ENCODE measurements at places on chromosomes 1 and 21.

GRCh38 chr21:14530592-14530991 lies 15.5 kb downstream of the SAMSN1 start:
- DNase-seq, result no peak

DNA sequence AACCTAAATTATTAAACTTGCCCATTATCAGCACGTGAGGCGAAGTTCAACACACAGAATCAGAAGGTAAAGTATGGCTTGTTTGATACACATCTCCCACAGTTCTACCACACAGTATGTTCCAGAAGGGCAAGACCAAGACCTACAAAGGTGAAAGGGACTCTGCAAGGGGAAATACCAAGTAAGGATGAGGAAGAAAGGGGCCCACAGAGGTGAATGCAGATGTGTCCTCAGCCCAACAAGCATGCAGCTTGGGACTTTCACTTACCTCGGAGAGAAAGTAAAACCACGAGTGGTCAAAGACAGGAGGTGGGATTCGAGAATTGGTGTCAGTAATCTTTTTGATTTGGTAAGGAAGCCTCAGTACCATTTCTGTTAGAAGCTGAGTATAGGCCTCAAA lies 85.8 kb downstream of the UBR4 start:
- no peak for DNase-seq

DNA sequence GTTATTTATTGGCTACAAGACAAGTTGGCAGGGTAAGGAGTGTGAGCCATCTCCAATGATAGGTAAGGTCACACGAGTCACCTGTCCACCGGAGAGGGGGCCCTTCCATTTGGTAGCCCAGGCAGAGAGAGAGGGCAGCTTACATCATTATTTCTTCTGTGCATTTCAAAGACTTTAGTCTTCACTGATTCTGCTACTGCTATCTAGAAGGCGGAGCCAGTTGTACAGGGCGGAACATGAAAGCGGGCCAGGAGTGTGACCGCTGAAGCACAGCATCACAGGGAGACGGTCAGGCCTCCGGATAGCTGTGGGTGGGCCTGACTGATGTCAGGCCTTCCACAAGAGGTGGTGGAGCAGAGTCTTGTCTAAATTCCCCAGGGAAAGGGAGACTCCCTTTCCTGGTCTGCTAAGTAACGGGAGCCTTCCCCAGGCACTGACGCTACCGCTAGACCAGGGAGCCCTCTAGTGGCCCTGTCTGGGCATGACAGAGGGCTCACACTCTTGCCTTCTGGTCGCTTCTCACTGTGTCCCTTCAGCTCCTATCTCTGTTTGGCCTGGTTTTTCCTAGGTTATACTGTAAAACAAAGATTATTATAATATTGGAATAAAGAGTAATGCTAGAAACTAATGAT lies 36.7 kb downstream of the ZNF695 start:
- peak; percentile 38 for DNase-seq

DNA sequence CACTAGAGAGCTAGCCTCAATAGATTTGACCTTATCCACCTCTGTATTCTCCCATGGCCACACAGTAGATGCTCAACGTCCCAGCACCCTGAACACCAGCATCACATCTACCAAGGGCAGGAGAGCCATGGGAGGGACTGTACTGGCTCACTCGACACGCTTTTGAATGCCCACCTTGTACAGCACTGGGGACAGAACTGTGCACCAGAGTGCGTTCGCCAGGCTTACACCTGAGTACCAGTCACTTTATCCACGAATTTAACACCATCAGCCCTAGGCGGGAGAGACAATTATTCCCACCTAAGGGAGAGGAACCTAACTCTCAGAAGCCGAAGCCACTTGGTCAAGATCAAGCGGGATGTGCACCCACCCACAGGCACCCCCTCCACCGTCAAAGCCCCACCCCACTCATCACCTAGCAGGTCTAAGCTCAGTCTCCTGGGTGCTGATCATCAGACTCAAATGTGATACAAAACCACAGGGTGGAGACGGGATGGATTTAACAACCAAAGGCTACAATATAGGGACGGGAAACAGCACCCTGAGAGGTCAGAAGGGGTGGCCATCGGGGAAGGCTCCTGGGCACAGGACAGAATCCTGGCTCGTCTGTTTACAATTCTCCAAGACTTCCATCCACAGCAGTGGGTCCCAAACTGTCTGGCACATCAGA lies 110.5 kb downstream of the GLIS1 start:
- no peak for DNase-seq

DNA sequence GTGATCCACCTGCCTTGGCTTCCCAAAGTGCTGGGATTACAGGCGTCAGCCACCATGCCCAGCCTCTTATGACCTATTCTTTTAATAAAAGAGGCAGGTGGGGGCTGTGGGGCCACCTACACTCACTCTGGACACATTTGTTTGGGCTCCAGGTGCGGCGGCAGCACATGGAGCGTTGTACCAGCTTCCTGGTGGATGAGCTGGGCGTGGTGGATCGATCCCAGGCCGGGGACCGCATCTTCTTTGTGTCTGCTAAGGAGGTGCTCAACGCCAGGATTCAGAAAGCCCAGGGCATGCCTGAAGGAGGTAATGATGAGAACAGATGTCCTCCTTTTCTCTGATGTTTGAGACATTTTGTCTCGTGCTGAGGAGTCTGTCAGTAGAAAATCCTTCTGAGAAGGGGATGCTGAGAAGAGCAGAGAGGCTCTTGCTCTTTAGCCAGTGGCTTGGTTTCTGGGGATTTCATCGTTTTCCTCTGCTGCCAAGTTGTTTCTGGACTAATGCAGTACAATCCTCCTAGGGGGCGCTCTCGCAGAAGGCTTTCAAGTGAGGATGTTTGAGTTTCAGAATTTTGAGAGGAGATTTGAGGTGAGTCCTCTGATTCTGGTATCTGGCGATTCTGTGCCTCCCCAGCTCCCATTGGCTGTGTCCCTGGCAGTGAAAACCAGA lies 17.9 kb upstream of the MIIP start:
- DNase-seq, result no peak

- no peak for DNase-seq
These were observed 52.8 kb upstream of the EDARADD start for GRCh38 chr1:236341298-236341697.

- DNase-seq, result no peak
These were observed 2.7 kb downstream of the EXOC8 start for GRCh38 chr1:231334952-231335351.

- DNase-seq, result no peak
These were observed 2.2 kb downstream of the CACNA1E start for GRCh38 chr1:181485287-181486097.

DNA sequence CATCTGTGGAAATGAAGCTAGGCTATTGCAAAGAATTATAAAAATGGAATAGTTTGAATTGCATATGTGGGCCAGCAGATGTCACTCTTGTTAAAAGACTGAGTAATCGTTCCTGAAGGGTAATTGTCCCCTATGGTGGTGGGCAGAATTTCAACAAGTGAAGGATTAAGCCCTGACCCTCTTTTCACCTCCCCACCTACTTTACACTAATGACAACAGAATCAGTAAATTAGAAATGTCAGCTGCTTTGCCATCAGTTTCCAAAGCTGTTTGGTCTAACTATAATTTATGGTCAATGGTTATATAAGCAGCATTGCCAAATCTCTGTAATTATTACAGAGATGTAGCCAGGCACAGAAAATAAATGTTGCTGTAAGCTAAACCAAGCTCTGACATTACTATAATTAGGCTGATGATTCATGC lies 898.6 kb downstream of the AMY1C start:
- peak; percentile 10 for DNase-seq

DNA sequence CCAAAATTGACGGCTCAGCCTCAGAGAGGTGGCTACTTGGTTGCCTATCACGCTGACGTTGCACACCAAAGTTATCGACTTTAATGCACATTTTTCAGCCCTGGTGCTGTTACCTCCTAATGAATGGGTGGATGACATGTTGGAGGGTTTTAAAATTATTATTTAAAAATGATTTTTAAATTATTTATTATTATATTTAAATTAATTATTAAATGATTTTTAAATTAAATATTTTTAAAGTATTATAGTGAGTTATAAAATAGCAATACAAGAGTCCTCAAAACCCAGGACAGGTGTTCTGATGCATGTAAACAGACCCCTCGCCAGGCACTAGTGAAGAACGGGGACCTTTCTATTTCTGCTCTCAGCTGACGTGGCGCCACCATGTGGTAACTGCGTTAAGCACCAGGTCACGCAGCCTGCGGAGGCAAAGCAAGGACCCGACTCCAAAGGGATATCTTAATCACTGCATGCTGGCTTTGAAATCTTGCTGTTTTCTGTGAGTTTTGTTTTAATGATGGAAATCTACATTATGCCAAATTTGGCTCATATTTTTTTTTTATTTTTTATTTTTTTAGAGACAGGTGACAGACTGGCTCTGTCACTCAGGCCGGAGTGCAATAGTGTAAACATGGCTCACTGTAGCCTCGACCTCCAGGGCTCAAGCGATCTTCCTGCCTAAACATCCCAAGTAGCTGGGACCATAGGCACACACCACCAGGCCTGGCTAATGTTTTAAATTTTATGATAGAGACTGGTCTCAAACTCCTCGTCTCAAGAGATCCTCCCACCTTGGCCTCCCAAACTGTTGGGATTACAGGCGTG lies 22.6 kb downstream of the CASP9 start:
- DNase-seq, result peak; percentile 30

GRCh38 chr1:44263568-44264450 lies 50.5 kb downstream of the DMAP1 start:
- DNase-seq, result no peak

DNA sequence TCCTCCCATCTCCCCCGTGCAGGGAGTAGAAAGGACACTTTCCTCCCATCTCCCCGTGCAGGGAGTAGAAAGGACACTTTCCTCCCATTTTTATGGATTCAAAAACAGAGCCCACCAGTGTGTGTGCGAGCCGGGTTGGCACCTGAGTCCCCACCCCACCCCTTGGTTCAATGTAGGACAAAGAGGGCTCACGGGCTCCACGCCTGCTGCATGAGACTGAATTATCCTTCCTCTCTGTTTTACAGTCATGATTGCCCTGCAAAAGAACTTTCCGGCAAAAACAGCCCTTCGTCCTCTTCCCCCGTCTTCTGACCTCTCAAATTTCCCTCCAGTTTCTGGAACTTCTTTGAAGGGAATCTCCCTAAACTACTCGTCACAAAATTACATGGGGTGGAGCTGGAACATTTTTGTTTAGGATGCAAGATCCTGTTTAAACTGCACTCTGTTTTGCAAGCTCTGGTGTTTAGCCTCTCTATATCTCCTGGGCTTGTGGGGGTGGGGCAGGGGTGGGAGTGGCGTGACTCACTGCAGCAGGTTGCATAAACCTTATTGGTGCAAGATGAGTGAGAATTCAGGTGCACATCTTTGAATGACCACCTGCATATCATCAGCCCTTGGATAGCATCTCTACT lies 99.8 kb downstream of the PSMG1 start:
- no peak for DNase-seq

GRCh38 chr21:46284077-46284644 lies 1.2 kb downstream of the MCM3AP start:
- DNase-seq, result peak; percentile 38

DNA sequence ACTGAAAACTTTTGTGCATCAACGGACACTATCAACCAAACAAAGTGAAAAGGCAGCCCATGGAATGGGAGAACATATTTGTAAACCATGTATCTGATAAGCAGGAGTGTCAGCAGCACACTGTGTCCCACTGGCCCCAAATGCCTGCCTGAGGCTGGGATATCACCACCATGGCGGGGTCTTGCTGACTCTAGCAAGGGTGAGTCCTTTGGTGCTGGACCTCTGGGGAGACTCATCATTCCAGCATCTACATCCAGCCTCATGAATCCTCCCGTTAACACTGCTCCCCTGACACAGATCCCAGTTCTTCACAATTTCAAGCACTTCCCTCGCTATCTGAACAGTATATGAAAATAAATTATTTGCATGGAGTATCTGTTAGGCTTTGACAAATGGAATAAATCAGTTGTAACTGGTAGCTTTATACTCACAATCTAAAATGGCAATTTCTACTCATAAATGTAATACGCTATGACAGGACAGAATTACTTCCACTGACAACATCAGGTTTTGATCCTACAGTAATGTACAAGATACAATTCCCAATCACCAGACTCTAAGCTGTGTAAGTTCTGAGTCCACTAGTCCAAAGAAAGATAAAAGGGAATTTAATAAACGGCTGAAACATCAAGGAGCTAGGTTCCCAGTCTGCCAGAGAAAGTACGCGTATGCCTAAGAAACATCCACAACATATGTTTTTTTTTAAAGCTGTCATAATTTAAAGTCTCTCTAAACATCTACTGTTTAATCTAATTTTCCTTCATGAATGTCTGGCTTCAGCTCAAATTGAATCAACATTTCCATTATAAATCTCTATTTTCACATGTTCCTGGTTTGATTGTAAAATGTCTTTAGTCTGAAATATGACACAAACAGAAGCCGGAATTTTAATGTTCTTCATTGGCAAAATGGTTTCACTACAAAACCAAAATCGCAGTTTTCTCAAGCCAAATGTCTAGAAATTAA lies 95.1 kb downstream of the SIPA1L2 start:
- DNase-seq, result no peak

DNA sequence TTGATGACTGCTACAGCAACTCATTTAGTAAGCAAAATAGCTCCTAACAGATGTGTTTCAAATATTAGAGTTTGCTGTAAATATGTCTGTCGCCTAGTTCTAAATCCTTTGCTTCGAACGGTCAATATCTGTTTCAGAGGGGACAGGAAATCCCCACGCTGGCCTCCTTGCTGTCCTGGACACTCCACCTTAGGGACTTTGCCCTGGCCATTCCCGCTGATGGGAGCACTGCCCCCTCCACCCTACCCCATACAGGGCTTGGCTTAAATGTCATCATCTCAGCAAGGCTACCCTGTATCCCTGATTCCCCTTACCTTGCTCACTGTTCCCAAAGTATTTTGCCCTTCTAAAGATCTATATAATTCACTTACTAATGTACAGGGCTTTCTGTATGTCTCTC lies 86.1 kb upstream of the HIVEP3 start:
- no peak for DNase-seq

DNA sequence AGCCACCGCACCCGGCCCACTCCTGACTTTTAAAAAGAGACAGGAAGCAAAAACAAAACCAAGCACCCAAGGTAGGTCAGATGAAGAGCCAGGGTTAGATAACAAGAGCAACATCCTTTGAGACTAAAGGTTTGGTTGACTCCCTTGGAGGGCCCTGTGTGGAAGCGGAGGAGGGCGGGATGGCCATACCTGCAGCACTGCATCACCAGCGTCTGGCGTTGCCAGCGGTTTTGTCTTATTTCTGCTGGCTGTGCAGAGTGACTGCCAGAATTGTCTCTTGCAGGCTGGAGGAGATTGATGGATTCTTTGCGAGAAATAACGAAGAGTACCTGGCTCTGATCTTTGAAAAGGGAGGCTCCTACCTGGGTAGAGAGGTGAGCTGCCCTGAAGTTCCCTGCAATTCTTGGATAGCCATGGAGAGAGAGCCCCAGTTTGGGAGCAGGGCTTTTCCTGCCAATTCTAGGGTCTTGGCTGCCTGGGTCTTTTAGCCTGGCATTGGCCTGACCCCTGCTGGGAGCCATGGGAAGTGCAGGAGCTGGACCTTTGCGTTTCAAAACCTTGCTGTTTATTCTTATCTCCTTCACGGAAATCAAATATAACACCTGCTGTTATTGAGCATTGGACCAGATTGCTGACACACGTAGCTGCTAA lies 24.0 kb downstream of the QSOX1 start:
- peak; percentile 45 for DNase-seq
